ENCODE measurements at places on chromosomes 7 and 10.

DNA sequence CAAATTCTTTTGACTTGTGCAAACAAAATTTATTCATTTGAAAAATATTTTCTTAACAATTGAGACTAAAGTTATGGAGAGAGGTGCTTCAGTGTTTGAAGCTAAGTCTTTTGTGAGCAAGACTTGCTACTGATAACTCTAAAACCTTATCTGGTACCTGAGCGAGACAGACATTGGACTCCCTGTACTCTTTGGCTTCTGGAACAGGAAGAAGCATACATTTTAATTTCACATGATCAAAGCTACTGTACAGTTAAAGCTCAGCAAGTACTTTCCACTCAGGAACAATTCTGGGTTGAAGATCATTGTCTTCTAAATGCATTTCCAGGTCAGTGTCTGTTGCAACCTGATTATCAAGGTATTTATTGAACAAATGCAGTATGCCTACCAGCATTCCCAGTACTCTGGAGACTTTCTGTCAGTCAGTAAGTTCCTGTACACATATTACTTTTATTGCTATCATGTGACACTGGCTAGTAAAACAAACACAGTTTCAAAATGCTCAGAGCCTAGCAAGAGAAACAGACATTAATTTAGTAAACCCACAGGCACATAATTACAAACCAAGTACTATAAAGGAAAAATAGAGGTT lies 42.4 kb downstream of the CABCOCO1 start:
- DNase-seq, result no peak

- no peak for DNase-seq
Observed at GRCh38 chr7:127535546-127536393, 49.6 kb downstream of the GCC1 start.

DNA sequence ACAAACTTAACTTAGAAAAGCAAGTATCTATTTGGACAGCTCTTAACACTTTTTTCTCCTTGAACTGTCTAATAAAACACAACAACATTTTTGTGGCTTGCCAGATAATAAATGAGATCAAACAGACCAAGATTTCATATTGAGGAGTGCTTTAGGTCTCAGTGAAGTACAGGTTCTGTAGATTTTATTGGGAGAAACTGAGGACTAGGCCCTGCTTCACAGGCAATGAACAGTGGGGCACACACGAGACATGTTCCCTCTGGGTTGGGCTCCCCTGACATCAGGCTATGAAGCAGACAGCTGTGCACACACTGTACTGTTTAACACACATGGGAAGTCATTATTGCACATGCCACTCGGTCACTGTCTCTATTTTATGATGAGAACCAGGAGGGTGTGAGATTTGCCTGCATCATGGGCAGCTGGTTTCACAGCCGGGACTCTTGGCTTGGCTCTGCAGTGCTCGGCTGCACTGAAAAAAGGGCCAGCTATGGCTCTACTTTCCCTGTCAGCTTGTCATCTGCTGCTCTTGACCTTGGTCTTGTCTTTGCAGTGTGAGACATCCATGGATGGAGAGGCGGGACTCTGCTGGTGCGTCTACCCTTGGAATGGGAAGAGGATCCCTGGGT lies 4.2 kb downstream of the IGFBP1 start:
- no peak for DNase-seq

DNA sequence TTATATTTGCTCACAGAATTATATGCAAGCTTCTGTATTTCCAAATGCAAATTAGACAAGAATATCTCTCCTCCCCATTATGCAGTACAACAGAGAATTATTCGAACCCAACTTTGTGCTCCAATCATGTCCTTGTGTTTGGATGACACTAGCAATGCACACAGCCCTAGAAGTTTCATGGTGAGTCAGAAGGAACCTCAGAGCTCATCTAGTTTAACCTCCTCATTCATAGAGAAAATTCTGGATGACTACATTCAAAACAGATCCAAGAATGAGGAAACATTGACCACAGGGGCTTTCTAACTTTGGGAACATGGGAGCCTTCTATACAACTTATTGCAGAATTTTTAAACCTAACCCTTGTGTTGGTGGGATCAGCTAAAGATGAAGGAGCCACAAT lies 12.8 kb upstream of the ARID5B start:
- peak; percentile 51 for DNase-seq

DNA sequence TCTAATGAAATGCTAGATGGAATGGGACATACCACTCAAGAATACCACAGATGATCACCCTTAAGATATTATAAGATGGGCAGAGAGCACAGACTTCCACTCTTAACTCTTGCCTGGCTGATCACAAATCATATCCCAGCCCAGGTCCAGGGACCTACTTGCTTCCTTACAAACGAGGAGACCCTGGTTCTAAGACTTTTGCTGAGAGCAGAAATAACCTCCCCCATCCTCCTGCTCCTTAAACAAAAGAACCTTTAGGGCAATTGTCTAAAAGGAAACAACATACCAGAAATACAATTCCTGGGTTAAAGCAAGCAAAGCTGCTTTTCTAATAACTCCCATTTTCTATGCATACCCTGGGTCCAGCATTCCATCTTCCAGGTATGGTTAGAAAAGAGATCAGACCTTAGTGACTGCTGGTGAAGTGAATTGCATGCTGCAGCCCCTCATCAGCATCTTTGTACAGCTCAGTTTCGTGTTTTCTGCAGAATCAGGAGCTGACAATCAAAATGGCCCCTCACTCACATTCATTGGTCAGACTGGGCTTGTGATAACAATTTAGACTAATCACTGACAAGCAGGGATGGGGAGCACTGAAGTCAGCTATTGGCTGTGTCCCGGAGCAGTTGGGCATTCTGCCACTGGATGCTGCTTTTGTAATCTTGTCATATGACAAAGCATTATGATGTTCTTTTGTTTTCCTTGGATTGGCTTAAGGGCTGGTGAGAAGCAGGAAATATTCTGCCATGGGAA lies 14.6 kb downstream of the IFIT3 start:
- DNase-seq, result no peak

DNA sequence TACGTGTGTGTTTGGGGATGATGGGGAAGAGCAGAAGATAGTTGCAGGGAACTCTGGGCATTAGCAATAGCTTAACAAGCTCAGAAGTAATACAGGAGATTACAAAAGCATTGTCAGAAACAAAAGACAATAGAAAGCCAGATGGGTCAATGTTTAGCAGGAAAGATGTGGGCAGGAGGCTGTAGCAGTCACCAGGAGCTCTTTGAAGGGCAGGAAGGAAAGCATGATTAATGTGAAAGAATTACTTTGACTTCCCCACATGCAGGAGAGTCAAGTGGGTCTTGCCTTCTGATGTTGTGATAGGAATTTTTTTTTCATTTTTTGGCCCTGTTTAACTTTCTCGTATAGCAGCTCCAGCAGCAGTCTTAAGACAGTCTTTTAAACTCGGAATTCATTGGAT lies 6.0 kb upstream of the SMNDC1 start:
- DNase-seq, result no peak
